ENCODE measurements at places on chromosomes 6 and 20.
A peak's percentile ranks its signal among the peaks of the same experiment; 100 is the strongest.

GRCh38 chr6:147341486-147341885, 137.3 kb downstream of the STXBP5 start:
- DNase-seq = no peak

GRCh38 chr6:13500915-13501314, 13.5 kb upstream of the GFOD1 start:
- no peak for DNase-seq

GRCh38 chr6:145224450-145224849, 510.9 kb downstream of the EPM2A start:
- DNase-seq = no peak

GRCh38 chr6:74902846-74903245, 303.0 kb downstream of the COL12A1 start:
- no peak for DNase-seq

DNA sequence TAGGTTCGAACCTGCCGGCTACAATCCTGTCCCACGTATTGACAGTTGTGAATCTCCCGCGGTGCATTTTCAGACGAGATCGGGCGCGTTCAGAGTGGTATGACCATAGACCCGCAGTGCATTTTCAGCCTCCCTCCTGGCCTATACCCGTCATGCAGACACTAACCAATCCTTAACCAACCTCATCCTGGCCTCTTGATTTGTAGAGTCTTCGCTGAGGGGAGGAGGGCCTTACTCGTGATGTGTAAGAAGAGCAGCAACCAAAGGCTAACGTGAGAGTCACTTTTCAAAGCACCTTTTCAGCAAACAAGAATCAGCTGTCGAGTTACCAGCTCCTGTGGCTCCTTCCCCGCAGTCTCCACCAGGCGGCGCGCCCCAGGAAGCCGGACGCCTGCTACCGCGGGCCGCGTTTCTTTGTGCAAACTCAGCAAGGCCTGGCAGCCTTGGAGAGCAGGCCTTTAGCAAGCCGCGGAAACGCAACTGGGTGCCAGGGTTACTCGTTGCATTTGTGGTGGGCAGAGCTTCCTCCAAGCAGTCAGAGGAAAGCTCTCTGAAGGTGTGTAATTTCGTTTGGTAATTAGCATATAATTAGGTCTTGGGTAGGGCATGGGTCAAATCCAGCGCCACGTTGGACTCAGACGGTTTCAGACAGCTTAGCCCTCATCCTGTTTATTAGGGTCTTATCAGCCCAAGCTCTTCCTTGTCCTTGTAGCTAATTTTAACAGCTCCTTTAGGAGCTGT, 139.8 kb downstream of the OR2B2 start:
- peak; percentile 66 for DNase-seq

All from AG04450 (cell line).